RKO (cell line): ENCODE measurements at places on chromosomes 1 and 21.

GRCh38 chr1:29785137-29785527 lies 548.8 kb downstream of the PTPRU start:
- DNase-seq = no peak

DNA sequence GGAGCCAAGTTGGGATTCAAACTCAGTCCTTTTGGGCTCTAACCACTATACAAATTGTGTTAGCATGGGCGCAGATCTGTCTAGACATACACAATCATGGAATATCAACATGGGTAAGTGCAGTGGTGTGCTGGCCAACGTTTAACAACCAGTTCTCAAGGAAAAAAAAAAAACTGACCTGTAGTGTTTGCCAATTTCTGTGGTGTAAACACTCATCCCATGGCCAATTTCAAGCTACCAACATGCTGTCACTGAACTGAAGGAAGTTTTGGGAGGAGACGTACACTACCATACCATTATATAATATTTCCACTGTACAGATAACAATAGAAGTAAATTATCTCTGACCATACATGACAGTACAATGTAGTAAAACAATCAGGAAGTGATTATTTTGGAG lies 3.2 kb downstream of the TCEA3 start:
- no peak for DNase-seq

GRCh38 chr21:37673801-37674575 lies 242.3 kb downstream of the KCNJ6 start:
- DNase-seq = no peak

DNA sequence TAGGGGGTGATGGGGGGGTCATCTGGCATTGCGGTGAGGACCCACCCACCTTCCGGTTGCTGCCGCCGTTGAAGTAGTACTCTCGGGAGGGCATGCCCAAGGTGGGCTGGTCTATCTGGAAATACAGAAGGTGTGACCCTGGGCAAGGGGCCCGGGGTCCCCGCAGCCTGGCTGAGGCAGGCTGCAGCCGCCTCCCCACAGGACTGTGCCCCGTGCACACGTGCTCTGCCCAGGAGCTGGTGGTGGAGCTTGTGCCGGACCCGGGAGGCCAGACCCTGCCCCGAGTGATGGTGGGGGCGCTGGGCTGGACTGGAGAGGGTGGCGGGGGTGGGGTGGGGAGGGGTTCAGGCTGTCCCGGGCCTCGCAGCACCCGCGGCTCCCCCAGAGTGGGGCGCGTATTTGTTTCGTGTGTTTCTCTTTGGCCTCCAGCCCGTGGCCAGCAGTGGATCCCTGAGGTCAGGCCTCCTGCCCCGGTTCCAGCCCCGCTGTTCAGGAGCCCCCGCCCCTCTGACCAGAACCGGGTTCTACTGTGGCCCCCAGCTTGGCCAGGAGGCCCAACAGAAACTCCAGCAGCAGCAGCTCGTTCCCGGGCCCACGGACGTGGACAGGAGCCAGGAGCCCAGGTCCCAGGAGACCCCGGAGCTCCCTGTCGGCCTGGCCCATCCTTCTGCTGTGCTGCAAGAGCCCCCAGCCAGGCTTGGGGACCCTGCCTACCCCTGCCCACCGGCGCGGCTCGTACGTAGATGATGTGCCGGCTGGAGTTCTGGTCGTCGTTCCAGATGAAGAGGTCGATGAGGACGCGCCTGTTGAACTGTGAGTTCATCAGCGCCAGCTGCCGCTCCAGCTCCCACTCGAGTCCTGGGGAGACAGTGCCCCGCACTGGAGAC lies 19.2 kb downstream of the PRXL2B start:
- no peak for DNase-seq

- no peak for DNase-seq
Observed at GRCh38 chr1:54260810-54261209, 60.8 kb downstream of the MRPL37 start.

GRCh38 chr1:110136911-110137310 lies 13.4 kb upstream of the SLC6A17 start:
- DNase-seq = no peak

DNA sequence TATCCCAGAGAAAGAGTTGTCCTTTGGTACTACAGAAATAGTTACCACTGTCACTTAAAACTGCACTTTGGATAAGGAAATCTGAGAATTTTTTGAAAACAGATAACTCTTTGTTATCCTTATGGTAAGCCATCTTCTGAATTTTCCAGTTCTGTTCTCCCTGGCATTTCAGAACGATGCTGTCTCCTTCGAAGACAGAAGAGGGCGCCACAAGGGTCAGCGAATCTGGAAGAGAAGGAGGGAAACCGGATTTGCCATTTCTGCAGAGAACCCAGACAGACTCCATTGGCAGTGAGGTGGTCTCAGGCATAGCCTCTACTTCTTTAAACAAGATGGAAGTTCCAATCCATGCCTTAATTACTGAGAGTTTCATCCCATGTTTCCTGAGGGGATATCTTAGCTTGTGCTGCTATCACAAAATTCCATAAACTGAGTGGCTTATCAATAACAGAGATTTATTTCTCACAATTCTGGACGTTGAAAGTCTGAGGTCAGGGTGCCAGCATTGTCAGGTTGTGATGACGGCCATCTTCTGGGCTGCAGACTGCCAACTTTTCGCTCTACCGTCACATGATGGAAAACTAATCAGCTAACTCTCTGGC lies 6.4 kb downstream of the FCRL2 start:
- DNase-seq = no peak

GRCh38 chr1:83970802-83971201 lies 28.1 kb downstream of the TTLL7 start:
- DNase-seq = no peak

DNA sequence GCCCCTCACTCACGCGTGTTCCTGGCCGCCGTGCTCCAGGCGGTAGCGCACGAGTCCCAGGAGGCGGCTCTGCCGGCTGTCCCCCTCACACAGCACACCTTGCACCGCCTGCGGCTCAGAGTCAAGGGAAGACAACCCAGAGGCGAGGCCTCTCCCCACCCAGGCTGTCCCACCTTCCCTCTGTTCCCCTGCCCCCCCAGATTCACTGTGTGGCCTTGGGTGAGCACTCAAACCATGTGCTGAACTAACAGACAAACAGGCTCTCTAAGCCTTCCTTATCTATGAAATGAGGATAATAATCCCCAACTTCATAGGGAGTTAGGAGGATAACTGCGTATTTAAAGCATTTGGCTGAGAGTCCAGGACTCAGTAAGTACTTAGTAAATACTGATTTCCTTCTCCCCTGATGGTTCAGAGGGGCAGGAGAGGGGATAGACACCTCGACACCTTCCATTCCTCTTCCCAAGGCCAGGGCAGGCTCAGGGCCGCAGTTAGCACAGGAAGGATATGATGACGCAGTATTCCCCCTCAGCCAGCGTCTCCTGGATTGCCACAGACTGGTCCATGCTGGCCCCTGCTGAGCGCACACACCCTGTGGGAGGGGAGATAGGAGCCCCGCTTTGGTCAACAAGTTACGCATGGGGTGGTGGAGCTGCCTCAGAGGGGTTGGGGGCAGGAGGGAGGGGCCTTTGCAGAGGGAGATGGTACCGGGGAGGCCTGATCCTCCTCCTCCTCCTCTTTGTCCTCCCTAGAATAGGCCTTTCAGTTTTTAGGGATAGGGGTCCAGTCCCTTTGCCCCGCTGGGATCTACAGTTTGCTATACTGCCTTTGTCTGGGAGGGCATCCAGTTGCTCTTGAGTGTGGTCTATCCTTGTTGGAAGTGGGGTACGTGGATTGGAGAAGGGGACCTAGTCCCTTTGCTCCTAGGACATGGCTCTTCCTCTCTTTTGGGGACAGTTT lies 830 bp downstream of the INPP5B start:
- peak; percentile 81 for DNase-seq

DNA sequence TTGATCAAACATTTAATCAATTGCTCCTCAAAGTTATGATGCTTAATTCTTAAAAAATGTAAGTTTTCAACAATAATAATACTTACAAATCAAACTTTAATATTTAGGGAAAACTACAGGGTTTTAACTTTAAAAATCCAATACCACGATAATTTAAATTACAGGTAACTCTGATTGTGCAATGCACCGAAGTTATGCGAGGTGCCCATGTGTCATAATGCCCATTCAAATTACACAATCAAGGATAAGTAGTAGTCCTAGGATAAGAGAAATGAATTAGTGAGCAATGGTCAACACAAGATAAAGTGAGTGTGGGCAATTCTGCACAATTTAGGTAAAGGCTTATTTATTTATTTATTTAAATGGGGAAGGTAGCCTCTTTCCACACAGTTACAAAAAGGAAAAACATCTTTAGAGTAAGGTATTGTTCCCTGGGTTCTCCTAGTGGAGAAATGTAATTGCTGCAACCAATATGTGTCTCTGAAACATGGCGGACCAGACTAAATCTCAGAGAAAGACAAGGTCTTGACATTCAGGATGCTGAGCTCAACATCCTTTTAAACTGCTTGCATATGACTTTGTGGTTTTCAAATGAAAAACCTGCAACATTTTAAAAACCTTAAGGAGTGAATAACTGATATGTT lies 164.2 kb downstream of the TTLL7 start:
- no peak for DNase-seq
